Retinal pigment epithelial cell (primary cell): ENCODE measurements at places on chromosomes 5 and 9.

- no peak for DNase-seq
Observed at GRCh38 chr9:97366476-97366875, 45.4 kb upstream of the TDRD7 start.

GRCh38 chr5:66224274-66224673 lies 80.2 kb downstream of the SREK1 start:
- no peak for DNase-seq

DNA sequence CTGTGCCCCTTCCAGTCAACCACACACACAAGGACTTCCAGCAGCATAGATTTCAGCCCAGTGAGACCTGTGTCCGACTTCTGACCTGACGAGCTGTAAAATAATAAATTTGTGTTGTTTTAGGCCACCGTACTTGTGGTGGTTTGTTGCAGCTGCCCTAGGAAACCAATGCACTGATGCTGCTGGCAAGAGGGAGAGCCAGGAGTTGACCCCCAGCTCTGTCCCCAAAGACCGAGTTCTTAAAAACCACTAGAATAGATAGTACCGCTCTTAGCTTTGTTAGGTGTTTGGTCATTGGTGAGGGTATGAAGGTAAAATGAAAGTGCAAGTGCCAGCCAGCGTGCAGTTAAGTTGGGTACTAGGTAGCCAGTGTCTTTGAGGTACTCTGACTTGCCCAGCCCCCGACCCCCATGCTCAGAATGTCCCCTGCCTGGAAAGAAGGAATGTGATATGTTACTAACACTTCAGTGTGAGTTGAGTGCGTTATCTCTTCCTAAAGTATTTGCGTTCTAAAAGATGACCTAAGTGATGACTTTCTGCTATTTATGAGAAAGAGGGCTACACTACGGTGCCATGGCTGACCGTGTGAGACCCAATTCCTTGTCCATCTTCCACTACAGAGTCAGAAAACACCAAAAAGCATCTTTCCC lies 185.6 kb downstream of the AOPEP start:
- no peak for DNase-seq

DNA sequence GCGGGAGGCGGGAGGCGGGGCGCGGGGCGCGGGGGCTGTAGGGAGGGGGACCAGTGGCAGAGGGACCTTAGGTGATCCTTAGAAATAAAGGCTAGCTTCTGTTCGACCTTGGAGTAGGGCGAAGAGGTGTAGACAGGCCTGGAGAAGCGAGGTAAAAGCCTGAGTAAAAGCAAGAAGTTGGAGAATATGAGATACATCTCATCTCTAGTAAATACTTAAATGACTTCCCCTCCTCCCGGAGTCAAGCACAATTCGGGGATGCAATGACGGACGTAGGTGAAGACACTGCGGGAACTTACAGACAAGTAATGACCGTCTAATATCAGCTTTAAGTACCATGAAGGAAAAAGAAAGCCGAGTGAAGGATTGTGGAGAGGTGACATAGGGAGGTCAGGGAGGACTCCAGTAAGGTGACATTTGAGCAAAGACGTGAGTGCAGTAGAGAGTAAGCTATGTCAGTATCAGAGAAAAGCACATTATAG lies 466 bp downstream of the SMC2 start:
- DNase-seq = no peak

GRCh38 chr9:99947395-99947794 lies 40.9 kb downstream of the STX17 start:
- DNase-seq = no peak

GRCh38 chr9:133366435-133366834 lies 9.4 kb downstream of the SURF4 start:
- DNase-seq = no peak
